ENCODE measurements at places on chromosomes 16 and 17. TPM values are rescaled to one million over a fixed set of nuclear protein-coding genes. Genes with fewer than 3 reads are reported as not detected.

DNA sequence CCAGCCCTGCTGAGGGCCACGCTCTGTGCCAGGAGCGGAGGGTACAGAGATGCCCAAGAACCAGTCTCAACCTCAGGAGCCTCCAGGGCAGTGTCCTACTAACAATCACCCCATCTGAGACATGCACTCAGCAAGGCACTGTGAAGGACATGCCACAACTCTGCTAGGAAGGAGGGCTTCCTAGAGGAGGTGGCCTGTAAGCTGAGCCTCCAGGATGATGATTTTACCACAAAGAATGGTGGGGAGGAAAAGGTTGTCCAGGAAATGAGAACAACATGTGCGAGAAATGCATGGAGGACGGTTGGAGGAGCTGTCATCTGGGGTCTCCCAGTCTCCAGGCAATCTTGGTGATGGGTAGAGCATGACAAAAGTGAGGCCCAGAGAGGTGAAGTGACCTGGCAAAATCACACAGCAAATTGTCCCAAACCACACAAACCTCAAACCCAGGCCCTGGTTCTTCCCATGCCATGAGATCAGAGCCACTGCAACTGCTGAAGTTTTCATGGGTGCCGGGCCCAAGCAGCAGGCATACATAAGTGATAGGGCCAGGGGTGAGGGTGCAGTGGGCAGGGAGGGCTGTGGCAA lies 30.5 kb downstream of the CNGB1 start:
- DNase-seq: no peak

DNA sequence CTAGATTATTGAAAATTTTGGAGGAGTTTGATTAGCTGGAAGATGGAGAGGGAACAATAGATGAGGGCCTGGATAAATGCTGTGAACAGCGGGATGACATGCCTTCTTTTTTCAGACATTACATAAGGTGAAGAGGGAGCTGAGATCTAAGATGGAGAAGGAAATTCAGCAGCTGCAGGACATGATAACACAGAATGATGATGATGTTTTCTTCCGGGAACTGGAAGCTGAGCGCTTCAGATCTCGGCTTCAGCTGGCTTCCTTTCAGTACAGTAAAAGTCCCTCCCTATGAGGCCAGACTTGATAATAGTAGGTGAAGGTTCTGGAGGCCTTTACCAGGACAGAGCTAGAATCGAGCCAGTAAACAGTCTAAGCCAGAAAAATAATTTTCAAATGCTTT lies 30.7 kb downstream of the CEP95 start:
- DNase-seq: no peak

- no peak for DNase-seq
Observed at GRCh38 chr16:78689536-78689935, 590.1 kb downstream of the WWOX start.

DNA sequence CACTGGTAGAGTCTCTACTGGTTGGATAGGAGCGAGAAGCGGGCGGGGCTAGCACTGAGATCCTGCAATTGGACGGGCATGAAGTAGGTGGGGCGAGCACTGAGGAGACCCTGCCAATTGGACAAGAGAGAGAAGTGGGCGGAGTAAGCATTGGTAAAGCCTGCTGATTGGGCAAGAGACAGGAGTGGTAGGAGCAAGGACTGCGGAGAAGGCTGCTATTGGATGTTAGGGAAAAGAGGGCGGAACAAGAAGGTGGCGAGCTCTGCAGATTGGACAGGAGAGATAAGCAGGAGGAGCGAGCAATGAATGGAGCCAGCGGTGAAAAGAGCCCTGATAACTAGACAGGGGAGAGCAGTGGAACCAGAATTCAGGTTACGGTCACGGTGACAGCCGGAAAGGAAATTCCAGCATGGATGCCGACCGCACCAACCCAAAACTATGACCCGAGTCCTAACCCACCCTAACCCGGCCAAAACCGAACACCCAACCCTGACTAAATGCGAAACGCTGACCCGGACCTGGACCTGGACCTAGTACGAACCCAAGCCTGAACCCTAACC lies 4.8 kb downstream of the SCGB1C2 start:
- DNase-seq: peak; percentile 56

DNA sequence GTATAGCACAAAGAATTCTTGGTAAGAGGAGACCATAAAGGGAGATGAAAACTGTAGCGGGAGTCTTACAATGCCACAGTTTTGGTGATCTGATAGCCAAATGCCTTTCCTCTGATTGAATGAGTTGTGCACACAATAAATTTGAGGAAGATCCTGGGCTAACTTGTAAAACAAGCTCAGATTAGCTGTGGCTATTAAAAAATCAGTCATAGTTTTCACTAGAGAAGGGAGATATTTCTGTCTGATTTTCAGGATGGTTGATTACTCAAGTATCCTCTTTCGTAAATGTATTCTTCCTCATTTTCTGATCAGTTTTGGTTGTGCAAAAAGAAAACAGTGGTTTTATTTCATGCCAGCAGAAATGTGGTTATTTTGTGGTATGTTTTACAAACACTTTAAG lies 9.1 kb upstream of the METTL9 start:
- DNase-seq: no peak

- no peak for DNase-seq
Observed at GRCh38 chr17:5364156-5364555, 55.3 kb downstream of the NUP88 start.

DNA sequence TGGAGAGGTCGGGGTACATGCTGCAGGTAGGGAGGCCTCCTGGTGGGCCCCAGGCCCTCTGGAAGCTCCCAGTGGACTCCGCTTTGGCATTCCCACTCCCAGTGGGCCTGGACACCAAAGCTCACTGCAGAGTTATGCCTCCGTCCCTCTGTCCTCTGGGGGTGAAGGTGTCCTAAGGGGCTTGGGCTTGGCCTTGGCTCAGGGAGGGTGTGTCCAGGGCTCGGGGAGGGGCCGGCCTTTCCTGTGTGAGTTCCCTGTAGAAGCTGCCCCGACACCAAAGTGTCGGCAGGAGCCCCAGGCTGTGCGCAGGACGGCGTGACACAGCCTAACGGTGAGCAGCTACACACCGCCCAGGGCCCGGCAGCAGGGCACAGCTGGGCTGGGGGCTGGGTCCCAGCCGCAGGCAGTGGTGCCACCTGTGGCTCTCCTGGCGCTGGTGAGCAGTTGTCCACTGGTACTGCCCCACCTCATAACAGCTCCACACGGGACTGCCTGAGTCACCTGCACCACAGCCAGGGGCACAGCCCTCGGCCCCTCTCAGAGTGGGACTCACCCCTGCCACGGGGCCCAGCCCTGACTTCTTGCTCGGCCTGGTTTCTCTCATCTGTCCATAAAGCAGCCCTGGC lies 6.1 kb downstream of the TEPSIN start:
- no peak for DNase-seq

GRCh38 chr17:79325709-79326430 lies 251.2 kb downstream of the ENGASE start:
- no peak for DNase-seq

GRCh38 chr17:10155371-10156076 lies 42.9 kb downstream of the GAS7 start:
- DNase-seq: no peak

DNA sequence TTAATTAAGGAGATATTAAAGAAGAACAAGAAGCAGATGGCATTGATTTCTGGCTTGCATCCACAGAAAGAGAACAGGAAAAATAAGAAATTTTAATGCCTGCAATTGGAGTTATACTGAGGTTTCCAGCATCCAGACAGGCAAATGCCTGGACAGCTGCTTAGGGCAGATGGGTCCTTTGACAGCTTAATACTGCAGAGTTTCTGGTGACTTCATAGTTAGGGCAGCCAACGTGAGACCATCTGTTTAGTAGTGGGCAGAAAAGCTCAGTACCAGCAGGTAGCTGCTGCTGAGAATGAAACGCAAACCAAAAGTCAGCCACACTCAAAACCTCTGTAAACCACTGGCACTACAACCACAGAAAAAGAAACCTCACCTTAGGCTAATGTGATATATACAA lies 109.8 kb downstream of the CDK5R1 start:
- DNase-seq: no peak

- no peak for DNase-seq
Observed at GRCh38 chr17:76588182-76588581, 2.5 kb upstream of the ST6GALNAC2 start.

- DNase-seq: no peak
Observed at GRCh38 chr16:30368122-30368791, 2.0 kb downstream of the TBC1D10B start.

- DNase-seq: no peak
Observed at GRCh38 chr17:80374039-80374731, 40.8 kb upstream of the ENDOV start.

DNA sequence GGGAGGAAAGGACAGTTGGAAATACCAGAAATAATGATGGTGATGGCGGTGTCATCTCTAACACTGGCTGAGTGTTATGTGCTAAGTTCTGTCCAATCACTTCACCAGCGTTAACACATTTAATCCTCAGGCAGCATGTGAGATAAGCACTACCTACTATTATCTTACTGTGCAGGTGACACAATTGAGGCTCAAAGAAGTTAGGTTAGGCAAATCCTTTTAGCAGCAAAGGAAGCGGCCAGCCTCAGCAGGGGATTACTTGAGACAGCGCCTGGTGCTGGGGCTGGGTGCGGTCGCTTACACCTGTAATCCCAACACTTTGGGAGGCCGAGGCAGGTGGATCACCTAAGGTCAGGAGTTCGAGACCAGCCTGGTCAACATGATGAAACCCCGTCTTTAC lies 18.7 kb upstream of the DHX8 start:
- DNase-seq: no peak

AGRP gene
- total RNA-seq: not detected

PPY gene
- not detected for total RNA-seq

CETP gene
- total RNA-seq: not detected

DNAH17 gene
- total RNA-seq: not detected

ASPHD1 gene
- not detected for total RNA-seq

GPR179 gene
- not detected for total RNA-seq

KCNH4 gene
- total RNA-seq: not detected

KLHL10 gene
- total RNA-seq: not detected

ASGR2 gene
- not detected for total RNA-seq
